H1 (cell line): ENCODE measurements at places on chromosomes 1 and 21. TPM values are rescaled to one million over a fixed set of nuclear protein-coding genes. Genes with fewer than 3 reads are reported as not detected.

DNA sequence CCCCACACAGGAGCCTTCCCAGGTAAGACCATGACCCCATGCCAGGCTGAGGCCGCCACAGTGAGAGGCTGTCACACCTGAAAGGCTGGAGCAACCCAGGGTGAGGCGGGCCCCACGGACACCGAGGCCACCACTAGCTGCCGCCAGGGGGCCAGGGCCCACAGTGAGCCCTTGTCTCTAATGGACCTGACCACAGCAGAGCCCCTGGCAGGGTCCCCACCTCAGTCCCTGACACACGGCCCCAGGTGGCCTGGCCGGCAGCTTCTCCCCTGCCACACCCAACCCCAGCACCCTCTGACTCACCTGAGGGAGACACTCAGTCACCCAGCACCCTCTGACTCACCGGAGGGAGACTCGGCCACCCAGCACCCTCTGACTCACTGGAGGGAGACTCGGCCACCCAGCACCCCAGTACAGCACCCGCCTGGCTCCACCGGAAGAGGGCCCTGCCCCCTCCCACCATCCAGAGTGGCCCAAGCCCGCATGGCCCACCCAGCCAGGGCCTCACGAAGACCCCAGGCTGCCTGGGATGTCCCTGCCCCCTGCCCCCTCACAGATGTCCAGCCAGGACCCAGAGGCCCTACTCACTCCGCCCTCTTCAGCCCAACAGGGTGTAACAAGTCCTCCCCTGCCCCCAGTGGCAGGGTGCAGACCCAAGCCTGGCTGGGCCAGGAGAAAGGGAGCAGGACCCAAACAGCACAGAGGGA, 4.4 kb downstream of the DVL1 start:
- H3K27ac ChIP-seq = no peak overlapping the region
- H3K4me3 ChIP-seq = no peak overlapping the region
- peaks cover 2% of the 10 kb centered on the region; the same call in 1 of the 2 replicates for H3K36me3 ChIP-seq
- peaks cover 11% of the 10 kb centered on the region; the same call in 1 of the 2 replicates for H3K4me1 ChIP-seq

DNA sequence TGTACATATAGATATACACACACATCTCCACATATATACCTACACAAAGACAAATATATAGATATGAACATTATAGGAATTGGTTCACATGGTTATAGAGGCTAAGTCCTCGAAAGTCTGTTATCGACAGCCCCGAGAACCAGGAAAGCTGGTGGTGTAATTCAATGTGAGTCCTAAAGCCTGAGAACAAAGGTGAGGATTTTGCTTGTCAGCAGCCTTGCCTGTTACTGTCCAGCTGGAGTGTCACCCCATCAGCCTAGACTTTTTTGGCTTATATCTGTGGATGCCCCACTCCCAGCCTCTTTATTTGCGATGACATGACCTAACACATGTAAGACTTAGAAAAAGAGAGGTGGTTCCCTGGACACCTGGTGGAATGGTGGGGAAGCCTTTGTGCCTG, 97.0 kb downstream of the GIPC2 start:
- H3K27me3 ChIP-seq = no peaks in the 10 kb centered on the region
- DNase-seq = no peak
- H3K4me1 ChIP-seq = no peaks in the 10 kb centered on the region
- no peak overlapping the region for H3K27ac ChIP-seq

- no peaks in the 10 kb centered on the region for H3K36me3 ChIP-seq
- H3K27ac ChIP-seq = no peak overlapping the region
- H3K4me3 ChIP-seq = peak overlapping the region; percentile 72
- H3K27me3 ChIP-seq = peaks cover 15% of the 10 kb centered on the region; the same call in 1 of the 2 replicates
- no peak for DNase-seq
These were observed 1.1 kb downstream of the LRRC8C start for GRCh38 chr1:89633800-89634625.

GRCh38 chr1:155529929-155530328, 32.7 kb downstream of the ASH1L start:
- no peaks in the 10 kb centered on the region for H3K4me1 ChIP-seq
- H3K4me3 ChIP-seq = no peak overlapping the region
- no peak overlapping the region for H3K27ac ChIP-seq
- no peaks in the 10 kb centered on the region for H3K36me3 ChIP-seq
- no peak for DNase-seq
- no peaks in the 10 kb centered on the region for H3K27me3 ChIP-seq

- no peaks in the 10 kb centered on the region; the same call in 1 of the 2 replicates for H3K4me1 ChIP-seq
- no peak for DNase-seq
- no peak overlapping the region for H3K4me3 ChIP-seq
These were observed 18.2 kb upstream of the AJAP1 start for GRCh38 chr1:4636186-4636585.

GRCh38 chr1:6554031-6554906, at the start of gene NOL9:
TSS of gene NOL9 (minus strand) at chr1:6554513. CDS start at chr1:6554502, 11 bp downstream.
- H3K4me1 ChIP-seq = peaks cover 6% of the 10 kb centered on the region; the same call in 1 of the 2 replicates
- peak; percentile 73 for DNase-seq
- H3K27ac ChIP-seq = peak within 1 kb of the TSS; percentile 86
- peak within 1 kb of the TSS; percentile 89 for H3K4me3 ChIP-seq
- H3K27me3 ChIP-seq = no peaks in the 10 kb centered on the region

DNA sequence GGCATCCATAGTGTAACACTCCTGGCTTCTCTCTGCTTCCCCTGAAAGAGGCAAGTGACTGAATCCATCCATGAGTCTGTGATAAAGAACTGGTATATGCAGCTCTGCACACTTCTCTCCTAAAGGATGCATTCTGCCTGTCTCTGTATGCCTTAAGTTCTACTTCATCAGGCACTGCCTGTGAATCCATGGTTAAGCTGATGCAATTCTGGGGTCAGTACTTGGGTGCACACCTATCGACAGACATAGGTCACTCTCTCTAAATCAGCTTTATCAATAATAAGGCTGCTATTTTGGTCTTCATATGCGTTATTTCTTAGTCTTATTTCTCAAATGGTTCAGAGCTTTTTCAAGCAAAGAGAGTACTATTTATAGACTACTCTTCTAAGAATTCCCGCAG, 32.7 kb upstream of the PTP4A2 start:
- no peak overlapping the region for H3K4me3 ChIP-seq
- H3K36me3 ChIP-seq = no peaks in the 10 kb centered on the region
- no peaks in the 10 kb centered on the region for H3K27me3 ChIP-seq
- H3K27ac ChIP-seq = no peak overlapping the region
- DNase-seq = no peak

GRCh38 chr1:151867321-151867720, 13.8 kb upstream of the THEM5 start:
- H3K4me3 ChIP-seq = no peak overlapping the region
- H3K27me3 ChIP-seq = peaks cover 4% of the 10 kb centered on the region
- DNase-seq = no peak

- H3K27me3 ChIP-seq = no peaks in the 10 kb centered on the region
- H3K4me3 ChIP-seq = no peak overlapping the region
- no peak overlapping the region for H3K27ac ChIP-seq
- H3K36me3 ChIP-seq = no peaks in the 10 kb centered on the region
- DNase-seq = no peak
- peaks cover 5% of the 10 kb centered on the region for H3K4me1 ChIP-seq
These were observed 12.4 kb downstream of the KCNQ4 start for GRCh38 chr1:40795811-40796586.

DNA sequence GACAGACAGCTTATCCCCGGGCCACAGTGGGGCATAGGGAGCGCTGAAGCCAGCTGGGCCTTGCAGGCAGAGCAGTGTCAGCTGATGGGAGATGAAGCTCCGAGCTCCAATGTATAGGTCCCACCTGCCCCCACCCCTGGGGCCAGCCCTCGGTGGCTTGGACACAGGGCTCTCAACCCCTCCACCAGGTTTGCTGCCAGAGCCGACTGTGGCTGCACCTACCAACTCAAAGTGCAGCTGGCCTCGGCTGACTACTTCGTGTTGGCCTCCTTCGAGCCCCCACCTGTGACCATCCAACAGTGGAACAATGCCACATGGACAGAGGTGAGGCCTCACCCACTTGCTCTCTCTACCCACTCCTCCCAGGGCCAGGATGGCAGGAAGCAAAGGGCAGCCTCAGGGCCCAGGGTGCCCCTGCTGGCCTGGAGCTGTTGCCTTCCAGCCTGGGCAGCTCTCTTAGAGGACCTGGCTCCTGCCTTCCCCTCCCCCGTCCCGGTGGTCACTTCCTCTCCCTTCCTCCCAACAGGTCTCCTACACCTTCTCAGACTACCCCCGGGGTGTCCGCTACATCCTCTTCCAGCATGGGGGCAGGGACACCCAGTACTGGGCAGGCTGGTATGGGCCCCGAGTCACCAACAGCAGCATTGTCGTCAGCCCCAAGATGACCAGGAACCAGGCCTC, 7.7 kb downstream of the MAD2L2 start:
- no peak for DNase-seq
- no peaks in the 10 kb centered on the region for H3K27me3 ChIP-seq
- H3K4me3 ChIP-seq = no peak overlapping the region
- H3K27ac ChIP-seq = no peak overlapping the region
- peaks cover 39% of the 10 kb centered on the region for H3K36me3 ChIP-seq

- no peaks in the 10 kb centered on the region; the same call in 1 of the 2 replicates for H3K27me3 ChIP-seq
- no peak overlapping the region for H3K4me3 ChIP-seq
- H3K4me1 ChIP-seq = peaks cover 6% of the 10 kb centered on the region
- no peak overlapping the region for H3K27ac ChIP-seq
- no peak for DNase-seq
These were observed 53.5 kb upstream of the DMRTB1 start for GRCh38 chr1:53405737-53406136.

- H3K27me3 ChIP-seq = no peaks in the 10 kb centered on the region
- no peaks in the 10 kb centered on the region for H3K36me3 ChIP-seq
- no peak overlapping the region for H3K27ac ChIP-seq
- DNase-seq = no peak
These were observed 134.2 kb downstream of the GDAP2 start for GRCh38 chr1:117795190-117795589.

- H3K4me1 ChIP-seq = peaks cover 2% of the 10 kb centered on the region; the same call in 1 of the 2 replicates
- DNase-seq = no peak
These were observed 478.9 kb upstream of the CAMK1G start for GRCh38 chr1:209104646-209105045.

DNA sequence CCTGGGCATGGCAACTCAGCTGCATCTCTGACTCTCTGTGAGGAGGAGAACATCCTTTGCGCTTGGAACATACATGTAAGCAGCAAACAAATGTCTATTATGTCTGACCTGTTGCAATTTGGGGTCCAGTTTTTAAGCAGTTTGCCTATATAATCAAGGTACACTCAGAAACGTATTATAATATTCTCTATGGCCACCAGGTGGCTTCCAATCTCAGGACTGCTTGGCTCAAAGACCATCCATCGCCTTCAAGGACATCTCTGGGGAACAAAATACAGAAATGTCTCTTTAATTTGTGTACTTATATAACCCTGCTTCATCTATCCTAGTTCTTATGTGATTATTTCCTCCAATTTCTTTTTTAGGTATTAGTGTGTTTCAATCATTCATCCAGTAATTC, 227.2 kb downstream of the OLFM3 start:
- H3K4me3 ChIP-seq = no peak overlapping the region
- no peak for DNase-seq
- H3K36me3 ChIP-seq = no peaks in the 10 kb centered on the region

GRCh38 chr1:169812131-169812530, 17.4 kb upstream of the METTL18 start:
- H3K4me1 ChIP-seq = no peaks in the 10 kb centered on the region
- H3K4me3 ChIP-seq = no peak overlapping the region
- no peaks in the 10 kb centered on the region for H3K27me3 ChIP-seq
- DNase-seq = no peak
- no peak overlapping the region for H3K27ac ChIP-seq
- peaks cover 25% of the 10 kb centered on the region for H3K36me3 ChIP-seq

GRCh38 chr1:202233804-202234203, 40.2 kb downstream of the LGR6 start:
- no peak for DNase-seq
- H3K27me3 ChIP-seq = no peaks in the 10 kb centered on the region
- H3K36me3 ChIP-seq = no peaks in the 10 kb centered on the region
- H3K27ac ChIP-seq = no peak overlapping the region
- H3K4me3 ChIP-seq = no peak overlapping the region

- no peak for DNase-seq
- no peaks in the 10 kb centered on the region for H3K4me1 ChIP-seq
- H3K27ac ChIP-seq = no peak overlapping the region
- H3K36me3 ChIP-seq = peaks cover 2% of the 10 kb centered on the region; the same call in 1 of the 2 replicates
- H3K27me3 ChIP-seq = peaks cover 2% of the 10 kb centered on the region; the same call in 1 of the 2 replicates
These were observed 4.8 kb downstream of the S1PR1 start for GRCh38 chr1:101241485-101242225.

DNA sequence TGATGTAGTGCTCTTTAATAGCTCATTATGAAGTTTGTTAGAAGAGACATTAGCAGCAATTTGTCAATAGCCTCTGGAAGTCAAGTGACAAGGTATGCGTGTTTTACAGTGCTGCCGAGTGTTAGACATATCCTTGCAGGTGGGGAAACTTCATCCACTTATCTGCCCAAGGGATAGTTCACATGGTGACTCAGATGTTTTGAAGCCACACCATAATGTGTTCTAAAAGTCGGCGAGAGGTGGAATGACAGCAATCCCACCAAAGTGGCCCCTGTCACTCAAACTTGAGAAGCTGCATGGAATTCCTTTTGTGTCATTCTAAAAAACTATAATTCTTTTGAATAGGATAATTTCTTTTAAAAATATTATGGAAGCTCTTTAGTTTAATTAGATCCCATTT, 98.1 kb downstream of the RUNX1 start:
- H3K27ac ChIP-seq = no peak overlapping the region
- H3K36me3 ChIP-seq = no peaks in the 10 kb centered on the region
- H3K4me1 ChIP-seq = no peaks in the 10 kb centered on the region
- H3K27me3 ChIP-seq = no peaks in the 10 kb centered on the region
- no peak overlapping the region for H3K4me3 ChIP-seq

HCN3 gene
- 5.5 and 6.4 TPM in 2 replicates for total RNA-seq

AZIN2 gene
- total RNA-seq = 0.21 and 0.22 TPM in 2 replicates

POU3F1 gene
- total RNA-seq = 10.8 and 11.6 TPM in 2 replicates

S100B gene
- total RNA-seq = 0.38 and 0.69 TPM in 2 replicates

FNDC10 gene
- 18.3 and 19.0 TPM in 2 replicates for total RNA-seq

CHAF1B gene
- 22.0 and 23.1 TPM in 2 replicates for total RNA-seq
